Hypothalamus (tissue), 51 donors: ENCODE measurements at places on chromosomes 1 and 21.

DNA sequence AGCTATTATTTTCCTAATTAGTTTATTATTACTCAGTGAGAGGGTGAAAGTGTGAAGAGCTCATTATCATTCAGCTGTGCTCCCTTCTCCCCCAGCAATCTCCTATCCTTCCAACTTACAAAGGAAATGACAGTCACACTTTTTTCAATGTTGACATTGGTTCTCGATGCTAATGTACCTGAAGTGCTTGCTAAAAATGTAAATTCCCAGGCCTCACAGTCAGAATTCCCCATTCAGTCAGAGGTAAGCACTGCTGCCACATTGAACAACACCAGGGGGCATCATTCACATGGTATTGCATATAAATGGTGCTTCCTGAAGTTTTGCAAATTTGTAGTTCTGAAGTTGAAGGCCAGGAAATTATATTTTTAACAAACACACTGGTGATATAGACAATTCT, 132.7 kb upstream of the FOXD3 start:
- no peak for DNase-seq

- DNase-seq, result no peak
Measured at GRCh38 chr1:84293766-84294165, 7.7 kb upstream of the SAMD13 start.

DNA sequence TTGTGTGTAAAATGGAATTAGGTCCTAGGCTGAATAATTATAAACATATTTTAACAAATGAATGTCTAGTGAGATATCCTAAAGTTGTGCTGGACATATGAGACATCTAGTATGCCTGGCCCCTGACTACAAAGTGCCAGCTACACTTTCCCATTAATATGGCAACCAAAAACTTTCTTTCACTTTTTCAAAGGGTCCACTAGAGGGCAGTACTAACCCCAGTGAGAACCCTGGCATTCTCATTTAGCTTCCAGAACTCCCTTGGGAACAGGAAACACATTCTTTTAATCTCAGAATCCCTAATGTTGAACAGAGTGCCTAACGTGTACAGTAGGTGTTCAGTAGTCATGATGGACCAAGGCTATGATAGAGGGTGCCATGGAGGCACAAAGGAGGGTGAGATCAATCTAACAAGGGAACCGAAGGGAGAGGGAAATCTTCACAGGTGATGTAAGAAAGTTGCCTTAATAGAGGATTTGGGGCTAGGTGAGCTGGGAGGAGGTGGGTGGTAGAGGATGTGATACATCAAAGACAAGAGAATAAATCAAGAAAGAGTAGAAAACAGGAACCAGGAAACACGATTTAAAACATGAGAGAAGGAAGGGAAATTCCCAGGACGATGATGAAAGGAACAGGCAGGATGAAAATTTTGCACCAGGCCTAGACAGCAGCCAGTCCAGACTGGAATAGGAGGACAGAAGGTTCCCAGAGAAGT, 41.6 kb downstream of the NSL1 start:
- DNase-seq, result no peak

DNA sequence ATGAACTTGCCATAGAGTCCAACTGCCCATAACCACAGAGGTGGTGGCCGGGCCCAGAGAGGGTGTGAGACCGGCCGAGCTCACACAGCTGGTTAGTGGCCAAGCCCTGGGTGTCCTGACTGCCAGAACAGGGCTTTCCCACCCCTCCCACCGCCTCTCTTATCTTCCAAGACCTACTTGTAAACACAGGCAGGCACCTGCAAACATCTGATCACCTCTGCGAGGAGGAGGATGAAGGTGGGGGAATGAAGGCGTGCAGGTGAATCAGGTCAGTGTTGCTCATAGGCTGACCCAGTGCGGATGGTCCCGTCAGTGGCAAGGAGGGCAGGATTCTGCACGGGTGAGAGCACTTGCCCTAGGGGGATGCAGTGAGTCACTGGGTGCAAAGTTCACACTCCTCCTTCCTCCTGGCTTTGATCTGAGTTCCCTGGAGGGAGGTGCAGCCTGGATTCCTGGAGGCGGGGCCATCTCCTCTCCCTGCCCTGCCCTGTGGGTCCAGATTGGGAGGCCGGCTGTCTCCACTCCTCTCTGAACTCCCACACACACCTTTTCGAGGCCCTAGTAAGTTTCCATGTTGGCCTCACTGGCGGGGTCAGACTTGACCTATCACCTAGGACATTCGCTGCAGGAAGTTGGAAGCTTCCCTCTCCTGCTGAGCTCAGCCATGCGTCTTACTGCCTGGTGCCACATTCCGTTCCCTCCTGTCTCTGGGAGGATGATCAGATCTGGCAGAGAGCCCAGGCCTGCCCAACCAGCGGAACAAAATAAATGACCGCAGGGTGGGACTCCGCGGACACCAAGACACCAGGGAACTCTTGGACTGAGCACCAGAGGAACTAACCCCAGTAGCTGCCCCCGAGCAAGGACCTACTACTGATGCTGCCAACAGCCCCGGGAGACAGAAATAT, 7.3 kb downstream of the UQCRHL start:
- DNase-seq, result no peak

DNA sequence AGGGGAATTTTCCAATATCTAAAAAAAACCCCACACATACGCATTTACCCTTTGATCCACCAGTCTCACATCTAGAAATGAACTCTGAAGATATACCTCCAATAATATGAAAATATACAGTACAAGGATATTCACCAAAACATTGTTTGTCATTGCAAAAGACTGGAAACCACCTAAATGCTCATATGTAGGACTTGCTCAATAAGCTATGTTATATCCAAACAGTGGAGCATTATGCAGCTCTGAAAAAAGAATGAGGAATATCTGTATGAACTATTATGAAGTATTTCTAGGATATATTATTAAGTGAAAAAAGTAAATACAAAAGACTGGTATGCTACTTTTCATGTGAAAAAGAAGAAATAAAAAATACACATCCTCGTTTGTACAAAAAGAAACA, 43.6 kb downstream of the CD55 start:
- DNase-seq, result no peak

DNA sequence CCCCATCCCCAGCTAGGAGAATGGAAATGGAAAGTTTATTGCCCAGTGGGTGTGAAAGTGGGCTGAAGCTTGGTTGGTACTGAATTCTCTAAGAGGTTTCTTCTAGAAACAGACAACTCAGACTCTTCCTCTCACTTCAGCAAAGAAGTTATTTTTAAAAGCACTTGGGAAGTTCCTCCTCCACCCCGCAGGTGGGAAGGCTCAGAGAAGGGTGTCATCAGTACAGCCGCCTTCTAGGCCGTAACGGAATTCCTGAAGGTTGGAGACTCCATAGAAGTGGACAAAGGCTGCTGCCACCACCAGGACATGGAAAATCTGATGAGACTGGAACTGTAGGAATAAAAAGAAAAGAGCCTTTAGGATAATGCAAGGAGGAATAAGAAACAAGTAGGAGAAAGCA, 14.3 kb upstream of the KLHL12 start:
- no peak for DNase-seq

GRCh38 chr1:15124362-15125100, 29.0 kb upstream of the TMEM51 start:
- no peak for DNase-seq

- DNase-seq, result no peak
Measured at GRCh38 chr21:25887166-25887565, 152.4 kb downstream of the GABPA start.

GRCh38 chr1:207903053-207903452, 7.9 kb downstream of the CD34 start:
- DNase-seq, result no peak
